ENCODE measurements at places on chromosomes 7 and 10. TPM values are rescaled to one million over a fixed set of nuclear protein-coding genes. Genes with fewer than 3 reads are reported as not detected.

Gene PRKCQ
- under 0.01 TPM for total RNA-seq

Gene CLEC2L
- not detected for total RNA-seq

DNA sequence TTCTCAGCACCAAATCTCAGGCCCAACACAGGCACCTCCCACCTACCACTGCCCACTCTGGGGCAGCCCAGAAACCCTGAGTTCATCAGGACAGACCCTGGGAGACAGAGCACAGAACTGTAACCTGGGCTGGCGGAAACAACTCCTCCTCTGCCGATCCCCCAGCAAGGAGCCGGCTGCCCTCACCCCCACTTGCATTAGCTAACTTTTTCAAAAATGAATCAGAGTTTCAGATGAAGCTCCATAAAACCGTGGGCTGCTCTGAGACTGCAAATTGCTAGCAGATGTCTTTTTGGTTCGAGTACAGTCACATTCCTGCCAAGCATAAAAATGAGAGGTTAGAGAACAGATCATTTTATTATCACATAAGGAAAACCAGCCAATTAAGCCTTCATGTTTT lies 93.4 kb upstream of the PARD3 start:
- DNase-seq, result peak; percentile 69
- no peak overlapping the region for H3K4me3 ChIP-seq
- peaks cover 3% of the 10 kb centered on the region for H3K4me1 ChIP-seq
- no peaks in the 10 kb centered on the region for H3K36me3 ChIP-seq

- peak; percentile 70 for DNase-seq
- no peaks in the 10 kb centered on the region for H3K36me3 ChIP-seq
- H3K27ac ChIP-seq, result peak overlapping the region; percentile 86
- peaks cover 4% of the 10 kb centered on the region for H3K4me1 ChIP-seq
- no peaks in the 10 kb centered on the region for H3K27me3 ChIP-seq
Measured at GRCh38 chr10:110006358-110007160, 1.2 kb upstream of the ADD3 start.

DNA sequence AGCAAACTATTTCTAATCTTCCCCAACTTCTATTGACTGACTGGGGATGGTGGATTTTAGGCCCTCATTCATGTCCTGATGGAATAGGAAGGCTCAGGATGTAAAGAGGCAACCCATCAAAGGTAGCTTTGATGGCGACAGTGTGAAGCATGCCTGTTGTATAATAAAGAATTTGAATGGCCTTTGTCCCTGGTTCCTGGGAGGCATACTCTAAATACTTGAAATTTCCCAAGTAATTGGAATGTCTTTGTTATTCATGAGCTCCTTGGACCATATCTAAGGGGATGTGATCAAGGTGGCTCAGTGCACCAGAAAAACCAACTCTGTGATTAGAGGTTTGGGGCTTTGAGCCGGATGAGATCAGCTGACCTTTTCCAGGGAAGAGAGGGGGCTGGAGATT lies 264.5 kb upstream of the NEBL start:
- no peaks in the 10 kb centered on the region for H3K36me3 ChIP-seq
- no peaks in the 10 kb centered on the region for H3K4me1 ChIP-seq
- H3K4me3 ChIP-seq, result no peak overlapping the region
- H3K27me3 ChIP-seq, result no peaks in the 10 kb centered on the region
- DNase-seq, result no peak
